ENCODE measurements at places on chromosomes 5 and 9.

DNA sequence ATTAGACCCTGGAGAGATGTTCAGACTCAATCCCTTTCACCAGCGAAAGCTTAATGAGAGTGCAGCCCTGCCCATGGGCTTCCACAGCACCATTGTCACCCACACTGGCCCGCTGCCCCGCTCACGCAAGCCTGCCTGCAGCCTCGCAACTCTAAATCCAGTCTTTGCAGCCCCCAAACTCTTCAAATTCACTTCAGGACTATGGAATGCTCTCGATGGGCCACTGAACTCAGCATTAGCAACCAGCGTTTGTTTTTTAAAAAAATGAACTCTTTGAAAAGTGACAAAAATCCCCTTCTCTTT is 17.1 kb downstream of the DCANP1 start:
- DNase-seq = no peak

DNA sequence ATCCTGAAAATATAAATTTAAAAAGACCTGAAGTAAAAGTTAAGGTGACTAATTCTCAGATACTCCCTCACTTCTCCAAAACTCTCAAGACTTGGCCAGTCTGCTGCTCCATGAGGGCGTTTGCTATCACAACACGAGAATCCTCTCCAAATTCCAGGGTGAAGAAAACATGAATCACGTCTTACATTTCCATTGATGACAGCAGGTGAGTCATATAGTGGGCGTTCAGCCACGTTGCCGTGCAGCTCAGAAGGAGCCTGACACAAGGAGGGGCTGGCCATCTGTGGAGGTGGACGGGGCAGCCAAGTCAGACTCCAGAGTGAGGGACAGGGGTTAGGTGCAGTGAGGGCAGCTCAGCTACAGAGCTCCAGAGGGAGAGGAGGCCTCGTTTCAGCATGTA is 555.1 kb upstream of the ADAMTS16 start:
- peak; percentile 45 for DNase-seq

- peak; percentile 80 for DNase-seq
Observed at GRCh38 chr5:97735209-97735608, 552.2 kb upstream of the RIOK2 start.

GRCh38 chr5:127153521-127153920 is 80.2 kb upstream of the C5orf63 start:
- DNase-seq = no peak

All from RWPE1 (cell line).